ENCODE measurements at places on chromosomes 6 and 20.

GRCh38 chr20:57807401-57808263 is 97.8 kb upstream of the PMEPA1 start:
- DNase-seq: no peak

- DNase-seq: no peak
Measured at GRCh38 chr20:49591217-49591865, 23.4 kb upstream of the PTGIS start.

GRCh38 chr6:46815130-46815529 is 21.9 kb downstream of the MEP1A start:
- no peak for DNase-seq

DNA sequence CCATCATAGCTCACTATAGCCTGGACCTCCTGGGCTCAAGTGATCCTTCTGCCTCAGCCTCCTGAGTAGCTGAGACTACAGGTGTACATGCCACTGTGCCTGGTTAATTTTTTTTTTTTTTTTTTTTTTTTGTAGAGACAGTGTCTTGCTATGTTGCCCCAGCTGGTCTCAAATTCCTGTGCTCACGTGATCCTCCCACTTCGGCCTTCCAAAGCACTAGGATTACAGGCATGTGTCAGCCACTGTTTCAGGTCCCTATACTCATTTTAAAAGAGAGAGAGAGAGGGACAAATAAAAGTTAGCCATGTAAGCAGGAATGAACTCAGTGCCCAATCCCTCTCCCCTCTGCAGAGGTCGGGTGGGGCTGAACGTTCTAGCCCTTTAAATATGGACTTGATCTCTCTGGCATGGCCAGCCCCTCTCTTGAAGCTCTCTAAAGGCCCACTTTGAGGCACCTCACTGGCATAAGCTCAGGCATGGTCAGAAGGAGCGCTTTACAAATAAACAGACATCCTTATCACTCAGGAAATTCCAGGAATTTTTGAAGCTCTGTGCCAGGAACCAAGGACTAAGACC is 9.0 kb upstream of the SERPINB1 start:
- DNase-seq: no peak

- no peak for DNase-seq
Measured at GRCh38 chr20:13571662-13572061, 67.1 kb downstream of the TASP1 start.

- DNase-seq: no peak
Measured at GRCh38 chr20:13183005-13183404, 38.1 kb upstream of the ISM1 start.

DNA sequence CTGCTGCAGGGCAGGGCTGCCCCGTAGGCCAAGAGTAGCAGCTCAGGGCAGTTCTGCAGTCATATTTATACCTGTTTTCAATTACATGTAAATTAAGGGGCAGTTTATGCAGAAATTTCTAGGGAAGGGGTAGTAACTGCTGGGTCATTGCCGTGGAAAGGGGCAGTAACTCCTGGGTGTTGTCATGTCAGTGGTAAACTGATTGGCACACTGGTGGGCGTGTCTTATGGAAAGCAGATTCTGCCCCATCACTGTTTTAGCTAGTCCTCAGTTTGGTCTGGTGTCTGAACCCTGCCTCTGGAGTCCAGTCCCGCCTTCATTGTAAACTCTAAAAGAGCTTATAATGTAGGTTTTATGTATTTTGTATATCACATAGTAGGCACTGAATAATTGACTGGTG is 22.1 kb downstream of the MAP3K4 start:
- no peak for DNase-seq

DNA sequence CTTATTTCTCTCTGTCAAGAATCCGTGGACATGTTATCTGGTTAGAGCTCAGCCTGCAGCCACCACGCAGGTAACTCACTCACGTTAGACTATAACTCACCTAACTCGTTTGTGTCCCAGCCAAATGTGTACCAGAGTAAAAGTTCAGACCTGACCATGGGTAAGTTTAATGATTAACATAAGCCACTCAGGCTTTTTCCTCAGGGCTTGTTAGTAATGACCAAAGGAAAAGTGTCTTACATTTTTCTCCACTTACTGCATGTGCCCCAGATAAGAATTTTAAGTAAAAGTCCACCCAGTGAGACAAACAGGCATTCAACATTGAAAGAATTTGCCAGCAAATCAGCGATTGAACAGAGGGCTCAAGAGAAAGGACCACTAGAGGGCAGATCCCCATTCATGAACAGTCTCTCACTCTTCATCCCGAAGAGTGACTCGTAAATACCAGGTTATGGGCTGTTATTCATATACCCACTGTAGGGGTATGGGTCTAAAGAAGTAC is at the start of gene PKHD1:
TSS of gene PKHD1 (minus strand) at position 116 of the 502 bp plus-strand sequence. CDS start 2,680 bp downstream, outside the sequence.
- DNase-seq: no peak

DNA sequence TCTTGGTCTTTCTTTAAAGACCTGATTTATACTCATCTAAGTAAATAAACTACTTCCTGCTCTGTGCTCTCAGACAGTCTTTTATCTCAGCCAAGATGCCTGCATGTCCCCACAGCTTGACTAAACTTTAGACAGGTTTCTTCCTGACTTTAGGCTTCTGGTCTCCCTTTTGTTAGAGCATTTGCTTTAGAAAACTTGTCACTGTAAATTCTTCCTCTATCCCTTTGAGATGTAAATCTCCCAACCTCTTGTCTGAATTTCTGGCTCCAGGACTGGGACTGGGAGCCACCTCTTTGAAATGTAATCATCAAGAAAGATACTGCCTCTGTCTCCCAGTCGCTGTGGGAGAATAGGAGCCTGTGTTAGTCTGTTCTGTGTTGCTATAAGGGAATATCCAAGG is 739.9 kb downstream of the C6orf118 start:
- no peak for DNase-seq
